ENCODE measurements at places on chromosomes 3 and 15.

DNA sequence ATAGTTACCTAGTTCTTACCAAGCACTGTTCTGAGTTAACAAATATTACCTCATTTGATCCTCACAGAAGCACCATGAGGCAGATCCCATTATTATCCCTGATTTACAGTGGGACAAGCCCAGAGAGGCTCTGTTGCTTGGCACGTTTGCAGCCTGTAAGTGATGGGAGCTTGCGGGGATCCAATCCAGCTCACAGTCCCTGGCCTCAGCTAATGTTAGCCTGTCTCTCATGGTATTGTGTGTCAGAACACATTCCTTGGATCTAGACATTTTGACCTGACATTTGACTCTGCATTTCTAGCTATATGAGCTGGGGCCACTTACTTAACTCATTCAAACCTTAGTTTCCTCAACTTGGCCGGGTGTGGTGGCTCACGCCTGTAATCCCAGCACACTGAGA, 246.9 kb upstream of the LRTM1 start:
- no peak for DNase-seq

GRCh38 chr15:40104296-40104864, 4.3 kb downstream of the BMF start:
- no peak for DNase-seq

DNA sequence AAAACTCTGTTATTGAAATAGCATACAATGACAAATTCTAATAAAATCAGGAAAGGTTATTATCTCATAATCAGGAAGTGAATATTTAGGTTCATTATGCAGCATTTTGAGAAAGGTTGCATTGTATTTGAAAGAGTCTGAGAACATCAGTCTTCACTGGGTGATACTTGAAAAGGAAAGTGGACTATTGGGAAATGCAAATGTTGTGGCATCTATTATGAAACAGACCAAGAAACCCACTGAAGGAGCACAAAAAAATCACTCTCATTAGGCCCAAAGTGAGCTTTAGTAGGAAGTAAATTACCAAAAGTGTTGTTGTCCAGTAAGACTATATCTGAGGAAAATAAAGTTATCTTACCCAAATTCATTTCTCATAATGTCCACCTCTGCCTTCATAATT, 90.8 kb downstream of the ZPLD1 start:
- DNase-seq: no peak

GRCh38 chr15:63135804-63136203, 14.1 kb downstream of the LACTB start:
- DNase-seq: no peak

GRCh38 chr15:62050115-62050514, 10.1 kb downstream of the VPS13C start:
- DNase-seq: no peak

GRCh38 chr3:153484842-153485241, 322.8 kb downstream of the RAP2B start:
- DNase-seq: no peak

- no peak for DNase-seq
Observed at GRCh38 chr3:197753263-197753662, 3.6 kb downstream of the FYTTD1 start.

- DNase-seq: peak; percentile 85
Observed at GRCh38 chr15:80059786-80060355, 395 bp downstream of the ZFAND6 start.

GRCh38 chr3:6066397-6066796, 794.5 kb upstream of the GRM7 start:
- peak; percentile 3 for DNase-seq

DNA sequence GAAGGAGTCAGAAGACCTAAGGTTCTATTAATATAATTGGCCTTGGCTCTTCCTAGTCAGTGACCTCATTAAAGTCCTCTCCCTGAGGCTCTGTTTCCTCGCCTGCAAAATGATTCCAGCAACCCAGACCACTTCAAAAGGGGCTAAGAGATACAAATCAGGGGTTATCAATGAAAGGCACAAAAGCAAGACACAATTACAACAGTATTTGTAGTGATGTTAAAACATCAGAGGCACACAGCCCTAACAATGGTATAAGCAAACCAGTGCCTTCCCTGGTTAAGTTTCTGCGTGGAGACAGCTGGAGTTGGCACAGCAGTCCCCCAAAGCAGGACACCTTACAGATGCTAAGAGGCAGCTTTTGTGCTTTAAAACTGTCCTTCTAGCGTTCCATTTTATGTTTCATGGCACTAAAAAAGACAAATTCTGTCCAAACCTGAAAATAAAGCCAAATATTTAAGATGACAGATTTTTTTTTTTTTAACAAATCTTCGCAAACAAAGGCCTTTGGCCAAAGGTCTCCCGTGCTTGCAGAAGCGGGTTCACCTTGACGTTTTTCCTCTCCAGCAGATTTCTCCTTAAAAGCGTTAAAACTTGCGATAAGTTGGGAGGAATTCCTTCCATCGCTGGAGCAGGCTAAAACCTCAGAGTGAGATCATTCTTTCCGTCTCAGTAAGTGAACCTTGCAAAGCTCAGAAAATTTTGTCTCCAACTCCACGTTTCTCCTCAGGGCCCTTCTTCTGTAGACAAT, 999 bp downstream of the ZNF280D start:
- peak; percentile 52 for DNase-seq

- DNase-seq: no peak
Observed at GRCh38 chr15:31398677-31399301, 72.2 kb downstream of the KLF13 start.

DNA sequence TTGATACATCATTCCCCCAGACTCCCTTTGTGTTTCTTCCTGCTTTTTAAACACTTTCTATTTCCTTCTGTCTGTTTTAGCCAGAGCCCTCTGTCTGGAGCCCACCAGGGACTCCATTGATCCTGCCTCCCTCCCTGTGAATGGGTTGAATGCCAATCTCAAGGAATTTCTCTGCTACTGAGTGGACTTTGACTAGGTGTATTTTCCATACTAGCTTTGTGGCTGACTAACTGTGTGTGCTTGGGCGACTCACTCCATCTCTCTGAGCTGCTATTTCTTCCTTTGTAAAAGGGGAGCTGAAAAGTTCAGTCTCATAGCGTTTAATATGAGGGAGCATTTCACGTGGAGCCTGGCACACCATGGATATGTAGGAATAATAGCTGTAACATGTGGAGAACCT, 98.8 kb downstream of the EEFSEC start:
- DNase-seq: no peak

DNA sequence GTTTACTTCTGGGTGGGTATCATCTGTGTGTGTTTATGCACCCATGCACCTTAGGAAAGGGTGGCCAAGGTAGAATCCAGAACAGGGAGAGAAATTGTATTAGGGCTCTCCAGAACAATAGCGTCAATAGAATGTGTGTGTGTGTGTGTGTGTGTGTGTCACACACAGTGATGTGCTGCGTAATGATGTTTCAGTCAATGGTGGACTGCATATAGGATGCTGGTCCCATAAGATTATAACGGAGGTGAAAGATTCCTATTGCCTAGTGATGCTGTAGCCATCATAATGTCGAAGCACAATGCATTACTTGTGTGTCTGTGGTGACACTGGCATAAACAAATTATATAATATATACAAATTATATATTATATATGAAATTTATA, 69.3 kb upstream of the PRR23C start:
- DNase-seq: no peak

DNA sequence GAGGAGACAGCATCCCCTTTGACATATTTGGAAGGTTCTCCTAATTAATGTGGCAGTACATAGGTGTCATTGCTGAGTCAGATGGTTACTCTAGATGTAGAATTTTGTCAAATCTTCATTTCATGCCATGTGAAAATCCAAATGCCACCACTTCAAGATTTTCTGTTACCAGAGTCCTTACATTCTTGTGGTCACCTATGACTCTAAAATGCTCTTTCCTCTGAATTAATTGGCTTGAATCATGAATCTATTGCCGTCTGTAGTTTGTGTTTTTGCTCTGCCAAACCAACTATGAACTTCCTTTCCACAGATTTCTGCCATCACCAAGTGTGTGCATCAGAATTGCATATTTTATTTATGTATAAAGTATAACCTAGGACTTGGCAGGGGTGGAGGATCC, 269.4 kb upstream of the ZPLD1 start:
- DNase-seq: no peak

DNA sequence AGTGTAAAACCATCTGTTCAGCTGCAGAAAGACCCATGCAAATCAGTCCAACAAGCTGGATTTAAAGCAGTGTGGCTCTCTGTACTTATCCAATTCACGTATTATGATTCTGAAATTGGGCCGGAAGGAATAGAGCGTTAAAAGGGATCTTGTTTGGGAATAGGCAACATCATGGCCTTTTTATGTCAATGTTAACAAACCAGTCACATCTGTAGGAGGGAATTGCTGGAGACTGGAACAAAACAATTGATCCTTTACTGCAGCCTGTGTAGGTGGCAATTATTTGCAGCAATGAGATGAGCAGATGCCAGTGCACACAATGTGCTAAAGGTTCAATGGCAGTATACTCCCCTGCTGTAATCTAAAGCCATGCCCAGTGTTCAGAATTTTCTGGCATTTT, 887.4 kb upstream of the ROBO1 start:
- no peak for DNase-seq

DNA sequence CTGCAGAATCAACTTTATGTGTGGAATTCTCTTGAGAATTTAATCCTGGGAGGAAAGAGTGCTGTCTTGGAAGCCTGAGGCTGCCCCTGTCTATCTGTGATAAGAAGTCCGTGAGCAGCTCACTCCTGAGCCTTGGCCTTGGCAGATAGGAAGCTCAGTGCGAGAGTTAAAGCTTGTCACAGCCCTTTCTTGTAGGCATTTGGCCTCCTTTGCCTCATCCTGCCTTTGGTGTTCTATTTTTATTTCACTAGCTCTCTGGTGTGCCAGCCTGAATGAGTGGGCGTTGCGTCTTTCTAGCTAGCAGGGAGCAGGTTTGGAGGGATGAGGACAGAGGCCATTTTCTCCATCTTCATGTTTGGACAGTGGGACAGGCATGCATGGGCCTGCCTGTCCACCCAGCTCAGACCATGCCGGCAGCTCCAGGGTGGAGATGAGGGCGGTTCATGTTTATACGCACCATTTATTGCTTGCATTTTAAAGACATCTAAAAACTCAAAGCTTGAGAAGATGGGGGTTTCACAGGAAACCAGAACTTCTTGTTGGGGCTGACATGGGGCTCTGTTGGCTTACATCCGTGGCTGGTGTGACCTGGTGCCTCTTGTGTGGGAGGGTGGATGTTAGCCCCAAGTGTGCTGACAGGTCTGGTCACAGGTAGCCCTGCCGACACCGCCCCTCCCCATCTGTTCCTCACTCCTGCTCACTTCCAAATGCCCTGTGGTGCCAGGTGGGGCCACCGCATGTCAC, 29.8 kb downstream of the IRAK2 start:
- no peak for DNase-seq

GRCh38 chr3:62319570-62320243, 53.6 kb downstream of the FEZF2 start:
- DNase-seq: no peak

- DNase-seq: no peak
Observed at GRCh38 chr3:174583396-174583795, 275.7 kb upstream of the NAALADL2 start.

GRCh38 chr3:101722394-101723173, 1.8 kb upstream of the CEP97 start:
- no peak for DNase-seq

DNA sequence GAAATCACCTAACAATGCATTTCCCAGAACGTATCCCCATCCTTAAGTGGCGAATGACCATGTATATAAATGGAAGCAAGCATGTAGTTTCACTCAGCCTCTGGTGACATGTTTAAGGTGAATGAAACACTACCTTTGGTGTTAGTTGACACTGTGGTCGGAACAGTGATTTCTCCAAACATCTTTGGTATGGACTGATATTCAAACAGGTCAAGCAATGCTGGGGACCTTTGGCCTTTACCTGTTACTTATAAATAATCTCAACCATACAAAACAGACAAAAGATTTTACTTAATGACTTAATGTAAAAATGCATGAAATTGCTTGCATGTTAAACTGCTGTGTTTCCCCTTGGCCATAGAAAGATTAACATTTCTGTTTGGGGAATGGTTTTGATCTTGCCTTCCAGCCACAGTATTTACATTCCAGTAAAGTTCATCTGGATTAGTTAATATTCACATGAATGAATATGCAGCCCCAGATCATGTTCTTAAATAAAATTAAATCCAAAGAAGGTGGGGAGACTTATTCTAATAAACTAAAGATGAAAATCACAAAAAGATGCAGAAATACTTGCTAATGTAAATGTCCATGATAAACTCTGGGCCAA, 74.4 kb upstream of the HES1 start:
- DNase-seq: no peak

- DNase-seq: no peak
Observed at GRCh38 chr3:154642145-154642544, 212.2 kb upstream of the GPR149 start.

DNA sequence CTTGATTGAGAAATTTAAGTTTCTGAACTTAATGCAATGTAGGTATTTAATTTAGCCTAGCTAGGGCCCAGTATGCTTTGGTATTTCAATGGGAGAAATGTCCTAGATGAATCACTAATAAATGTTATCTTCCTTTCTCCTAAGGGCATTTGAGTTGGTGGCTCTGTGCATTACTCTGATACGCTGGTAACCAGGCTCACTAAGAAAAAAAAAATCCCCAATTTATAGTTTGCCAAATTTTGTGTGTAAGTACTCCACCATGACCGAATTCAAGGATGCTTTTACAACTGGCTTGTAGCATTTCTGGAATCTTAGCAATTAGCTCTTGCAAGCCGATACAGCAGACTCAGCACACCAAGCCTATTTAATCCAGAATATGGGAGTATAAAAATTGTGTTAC, 94.6 kb upstream of the LPP start:
- no peak for DNase-seq

GRCh38 chr15:80999623-81000036, 1.1 kb upstream of the TLNRD1 start:
- DNase-seq: no peak

DNA sequence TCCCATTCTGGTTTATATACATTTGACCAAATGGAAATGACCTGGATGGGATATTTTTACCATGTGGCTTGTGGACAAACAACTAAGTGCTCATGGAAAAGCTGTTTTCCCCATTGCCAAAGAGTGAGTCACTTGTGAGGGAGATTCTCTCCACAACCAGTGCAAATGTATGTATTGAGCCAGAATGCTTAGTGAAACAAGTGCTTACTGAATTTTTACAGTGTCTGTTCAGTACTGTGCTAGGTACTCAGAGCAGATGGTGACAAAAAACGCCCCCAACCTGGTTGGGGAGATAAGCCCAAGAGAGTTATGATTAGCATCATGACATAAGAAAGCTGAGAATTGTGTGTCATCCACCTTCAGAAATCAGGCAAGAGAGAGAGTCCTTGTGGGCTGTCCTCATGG, 2.3 kb downstream of the CHP1 start:
- no peak for DNase-seq

DNA sequence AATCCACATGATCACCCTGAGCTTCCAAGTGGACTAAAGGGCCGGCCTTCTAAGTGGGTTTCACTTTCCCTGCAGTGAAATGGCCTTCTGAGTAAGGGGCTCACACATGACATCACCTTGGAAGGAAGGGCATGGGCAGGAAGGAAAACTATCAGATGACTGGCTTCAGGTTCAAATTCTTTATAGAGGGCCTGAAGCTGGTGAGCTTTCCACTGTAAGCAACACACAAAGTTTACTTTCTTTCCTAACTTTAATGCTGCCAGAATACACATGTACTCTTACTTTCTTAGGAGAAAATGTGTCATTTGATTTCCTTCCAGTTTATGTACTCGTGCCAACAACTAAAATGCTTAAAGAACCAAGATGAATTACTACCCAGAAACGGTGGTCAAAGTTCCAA, 475.6 kb downstream of the FOXP1 start:
- DNase-seq: no peak

Measured in right kidney (tissue), 9 donors.